ENCODE measurements at places on chromosomes 1 and 21. TPM values are rescaled to one million over a fixed set of nuclear protein-coding genes. Genes with fewer than 3 reads are reported as not detected.

Gene SH3BGR
- 3.5 TPM for total RNA-seq

Gene ATAD3C
- total RNA-seq, result 14.9 TPM

Gene HCRTR1
- total RNA-seq, result not detected

Gene TATDN3
- total RNA-seq, result 13.4 TPM

Gene CAMK2N1
- total RNA-seq, result 17.9 TPM

Gene AK5
- 0.35 TPM for total RNA-seq

Gene MAP3K21
- total RNA-seq, result 8.9 TPM

Gene OVAAL
- total RNA-seq, result not detected

Gene S100A3
- total RNA-seq, result 1.7 TPM

Gene MROH9
- total RNA-seq, result not detected

Gene AMY2B
- 10.1 TPM for total RNA-seq

Gene PACC1
- 11.6 TPM for total RNA-seq

Gene BLZF1
- total RNA-seq, result 26.8 TPM

Gene VANGL2
- 5.5 TPM for total RNA-seq

Gene ATP1A4
- total RNA-seq, result not detected

Gene CLCA4
- total RNA-seq, result not detected

Gene SLC5A9
- 0.73 TPM for total RNA-seq

Gene GBP7
- total RNA-seq, result 0.09 TPM

Gene FAM177B
- not detected for total RNA-seq

Gene HUNK
- 6.1 TPM for total RNA-seq

Gene CYP4A11
- not detected for total RNA-seq

Gene GBP6
- total RNA-seq, result 1.3 TPM

Gene NPHS2
- not detected for total RNA-seq

Gene PLA2G4A
- 11.7 TPM for total RNA-seq

Gene S1PR1
- total RNA-seq, result 35.5 TPM

Gene CASP9
- 9.8 TPM for total RNA-seq

Gene KCNJ15
- 103 TPM for total RNA-seq

Gene PTAFR
- 19.4 TPM for total RNA-seq

Gene ANKRD45
- total RNA-seq, result 4.1 TPM

Gene CADM3
- 3.4 TPM for total RNA-seq

Gene CD1E
- total RNA-seq, result 0.47 TPM

Gene TMEM52
- 1.6 TPM for total RNA-seq

Gene SLAMF7
- total RNA-seq, result 16.9 TPM
